KG1 (cell line): ENCODE measurements at places on chromosomes 4 and X.

- no peak for DNase-seq
Measured at GRCh38 chr4:109486007-109486406, 52.4 kb downstream of the SEC24B start.

DNA sequence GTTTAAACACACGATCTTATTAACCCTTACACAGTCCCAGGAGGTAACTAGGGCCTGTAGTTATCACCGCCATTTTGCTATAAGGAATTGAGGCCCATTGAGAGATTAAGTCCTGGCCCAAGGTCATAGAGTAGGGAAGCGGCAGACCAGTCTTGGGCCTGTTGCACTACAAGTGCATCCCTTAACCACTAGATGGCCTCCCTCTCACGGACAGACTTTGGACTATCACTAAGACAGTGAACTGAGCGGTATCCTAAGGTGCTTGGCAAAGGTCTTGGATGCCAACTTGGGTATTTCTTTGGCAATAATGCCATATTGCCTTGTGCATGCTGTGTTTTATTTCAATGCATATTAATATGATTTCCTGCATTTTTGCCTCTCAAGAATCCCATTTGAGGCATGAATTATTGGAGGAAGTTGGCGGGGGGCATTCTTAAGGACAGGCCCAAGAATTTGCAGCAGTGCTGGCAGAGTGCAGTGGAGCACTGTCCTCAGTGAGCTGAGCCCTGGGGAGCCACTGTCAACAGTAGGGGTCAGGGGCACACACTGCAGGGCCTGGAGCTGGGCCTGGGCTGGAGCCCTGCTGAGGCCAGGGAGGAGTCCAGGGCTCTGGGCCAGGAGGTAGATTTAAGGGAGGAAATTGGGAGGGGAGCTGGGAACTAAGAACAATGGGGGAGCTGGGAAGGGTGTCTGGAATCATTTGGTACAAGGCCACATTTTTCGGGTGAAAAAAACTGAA, 147.4 kb downstream of the SMIM20 start:
- DNase-seq = peak; percentile 7

GRCh38 chr4:168766604-168767316, 243.3 kb downstream of the CBR4 start:
- DNase-seq = no peak

GRCh38 chrX:136405126-136405525, 82.6 kb upstream of the BRS3 start:
- no peak for DNase-seq

- DNase-seq = no peak
Measured at GRCh38 chr4:185238215-185238681, 28.9 kb downstream of the SNX25 start.

- no peak for DNase-seq
Measured at GRCh38 chrX:38718311-38718710, 82.9 kb upstream of the MID1IP1 start.

DNA sequence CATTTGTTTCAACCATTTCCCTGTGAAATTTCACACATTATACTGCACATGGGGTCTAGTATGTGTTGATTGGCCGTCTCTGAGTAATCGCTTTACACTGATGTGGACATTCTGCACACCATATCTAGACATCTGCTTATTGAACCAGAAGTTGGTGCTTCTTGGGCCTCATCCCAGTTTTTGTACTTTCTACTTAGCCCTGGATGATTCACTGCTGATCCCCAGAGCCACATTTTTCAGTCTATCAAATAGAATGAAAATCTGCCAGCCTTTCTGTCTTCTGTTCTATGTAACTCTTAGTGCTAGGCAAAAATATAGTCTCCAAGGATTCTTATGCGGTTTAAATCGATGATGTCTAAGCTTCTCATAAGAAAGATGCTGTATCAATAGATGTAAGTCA, 40.5 kb upstream of the RELL1 start:
- no peak for DNase-seq

DNA sequence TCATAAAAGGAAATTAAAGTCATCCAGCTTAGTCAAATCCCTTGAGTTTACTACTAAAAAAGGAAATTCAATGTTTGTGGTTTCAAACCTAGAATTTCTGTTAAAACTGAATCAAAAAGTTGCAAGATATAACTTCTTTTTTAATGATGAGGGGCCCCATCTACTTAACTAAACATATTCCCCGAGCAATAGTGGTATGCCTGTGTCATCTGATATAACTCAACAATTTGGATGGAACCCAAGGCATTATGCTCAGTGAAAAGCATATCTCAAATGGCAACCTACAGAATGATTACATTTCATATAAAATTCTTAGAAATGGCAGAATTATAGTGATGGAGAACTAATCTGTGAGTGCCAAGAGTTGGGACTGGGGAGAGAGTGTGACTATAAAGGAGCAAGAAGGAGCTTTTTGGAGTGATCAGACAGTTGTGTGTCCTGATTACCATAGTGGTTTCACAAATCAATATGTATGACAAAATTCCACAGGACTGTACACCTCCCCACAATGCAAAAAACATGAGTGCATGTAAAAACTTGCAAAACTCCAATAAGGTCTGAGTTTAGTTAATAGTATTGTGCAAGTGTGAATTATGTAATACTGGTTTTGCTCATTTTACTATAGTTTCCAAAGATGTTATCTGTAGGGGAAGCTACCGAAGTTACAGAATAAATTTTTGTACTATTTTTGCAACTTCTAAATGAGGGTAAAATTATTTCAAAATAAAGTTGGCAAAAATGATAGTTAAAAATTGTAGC, 323.2 kb downstream of the ARHGAP24 start:
- DNase-seq = no peak

DNA sequence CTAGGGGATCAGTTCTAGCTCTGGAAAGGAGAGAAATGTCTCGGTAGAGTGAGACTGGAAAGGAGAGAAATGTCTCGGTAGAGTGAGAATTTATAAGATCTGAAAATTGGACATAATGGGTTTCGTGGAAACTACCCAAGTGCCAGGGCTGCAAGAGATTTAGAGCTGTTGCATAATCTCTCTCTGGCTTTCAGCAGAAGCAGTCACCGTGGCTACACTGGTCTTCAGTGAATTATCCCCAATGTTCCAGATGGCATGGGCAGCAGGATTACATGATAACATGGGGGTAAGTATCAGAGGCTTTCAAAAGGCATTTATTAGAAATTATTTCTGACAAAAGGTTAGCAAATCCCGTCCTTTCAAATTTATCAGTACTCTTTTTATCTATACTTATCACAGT, 435.5 kb downstream of the NKX6-1 start:
- DNase-seq = no peak

GRCh38 chr4:64503945-64504675, 94.9 kb upstream of the TECRL start:
- no peak for DNase-seq

DNA sequence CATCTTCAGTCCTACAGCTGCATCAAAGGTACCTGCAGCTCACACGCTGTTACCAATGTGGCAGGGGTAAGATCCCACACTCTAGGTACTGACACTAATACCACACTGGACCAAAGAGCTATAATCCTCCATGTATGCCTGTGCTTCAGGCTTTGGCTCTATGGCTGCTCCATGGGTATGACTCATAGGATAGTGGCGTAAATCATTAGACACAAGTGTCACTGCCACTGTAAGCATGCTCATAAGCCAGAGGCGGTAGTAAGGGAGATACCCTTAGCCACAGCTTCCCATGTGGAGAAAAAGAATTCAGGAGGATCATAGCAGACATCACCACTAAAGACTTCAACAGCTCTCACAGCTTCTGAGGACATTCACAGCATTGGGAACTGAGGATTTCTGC, 287.5 kb downstream of the ACTRT1 start:
- DNase-seq = no peak

DNA sequence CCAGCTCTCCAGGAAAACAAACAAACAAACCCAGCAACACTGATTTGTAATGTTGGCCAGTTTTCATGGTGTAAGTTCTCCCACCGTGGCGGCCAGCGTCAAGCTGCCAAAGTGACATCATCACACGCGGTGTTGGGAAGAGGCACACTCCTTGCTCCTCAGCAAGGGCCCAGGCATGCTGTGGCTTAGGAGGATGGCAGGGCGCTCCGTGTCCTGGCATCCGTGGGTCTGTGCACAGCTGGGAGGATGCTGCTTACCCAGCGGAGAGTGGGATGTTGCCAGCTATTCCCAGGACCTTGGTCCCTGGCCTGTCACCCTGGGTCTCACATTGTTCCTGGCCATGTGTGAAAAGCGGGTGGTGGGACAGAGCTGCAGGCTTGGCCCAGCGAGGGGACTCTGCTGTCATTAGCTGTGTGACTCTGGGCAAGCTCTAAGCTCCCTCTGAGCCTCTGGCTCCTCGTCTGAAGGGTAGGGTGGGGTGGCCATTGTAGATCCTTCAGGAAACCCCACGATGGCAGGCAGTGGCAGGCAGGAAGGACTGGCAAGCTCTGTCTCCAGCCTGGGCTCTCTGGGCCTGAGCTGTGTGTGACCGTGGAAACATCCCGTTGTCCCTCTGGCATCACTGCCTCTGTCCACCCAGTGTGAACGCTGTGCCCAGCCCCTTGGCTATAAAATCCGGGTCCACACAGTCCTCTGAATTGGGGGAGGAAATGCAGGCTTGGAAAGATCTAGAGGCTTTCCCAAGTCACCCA, 10.8 kb downstream of the PSAPL1 start:
- DNase-seq = no peak

GRCh38 chr4:148539387-148539786, 97.2 kb upstream of the NR3C2 start:
- DNase-seq = no peak

DNA sequence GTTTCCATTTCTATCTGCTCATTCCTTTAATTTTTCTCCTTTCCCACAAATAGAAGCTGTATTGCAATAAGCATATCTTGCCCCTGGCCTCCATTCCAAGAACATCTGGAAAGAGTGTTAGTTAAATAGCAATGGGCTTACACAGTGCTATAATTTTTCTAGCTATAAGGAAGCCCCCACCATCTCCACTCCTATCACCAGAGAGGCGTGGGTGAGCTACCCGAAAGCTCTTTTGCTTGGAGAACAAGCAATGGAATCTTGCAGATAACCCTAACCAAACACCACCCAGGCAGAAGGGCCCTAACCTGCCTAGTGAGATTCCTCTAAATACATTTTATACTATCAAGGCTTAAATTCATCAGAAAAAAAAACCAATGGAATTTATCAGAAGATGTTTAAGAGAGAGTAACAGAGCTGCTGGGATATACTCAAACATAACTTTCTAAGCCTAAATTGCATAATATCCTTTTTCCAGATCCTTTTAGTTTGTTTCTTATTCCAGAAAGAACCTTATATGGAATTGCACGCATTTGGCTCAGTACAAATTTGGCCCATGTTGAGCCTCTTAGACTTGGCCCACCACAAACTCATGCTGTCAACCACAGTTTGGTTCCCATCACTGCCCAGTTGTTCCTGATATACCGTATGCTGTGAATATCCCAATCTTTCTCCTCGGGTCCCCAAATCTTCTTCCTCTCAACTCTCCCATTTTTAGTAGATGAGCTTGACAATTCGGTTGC, 91.6 kb upstream of the PLAC1 start:
- no peak for DNase-seq

GRCh38 chr4:148834804-148835631, 392.8 kb upstream of the NR3C2 start:
- DNase-seq = peak; percentile 14

DNA sequence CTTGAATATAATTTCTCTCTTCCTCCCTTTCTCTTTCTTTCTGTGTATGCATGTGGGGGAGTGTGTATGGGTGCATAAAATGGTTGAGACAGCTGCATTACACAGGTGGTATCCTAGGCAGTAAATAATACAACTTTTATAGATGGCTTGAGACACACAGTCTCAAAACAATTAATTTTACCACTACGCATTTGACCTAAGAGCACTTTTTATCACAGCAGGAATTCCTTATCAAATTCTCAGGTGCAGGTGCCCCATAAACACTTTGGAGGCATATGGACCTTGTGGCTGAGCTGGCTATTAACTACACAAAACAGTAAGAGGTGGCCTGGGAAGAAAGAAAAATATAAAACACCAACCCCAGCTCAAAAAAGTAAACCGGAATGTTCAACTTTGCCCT, 91.3 kb downstream of the RASGEF1B start:
- DNase-seq = no peak

DNA sequence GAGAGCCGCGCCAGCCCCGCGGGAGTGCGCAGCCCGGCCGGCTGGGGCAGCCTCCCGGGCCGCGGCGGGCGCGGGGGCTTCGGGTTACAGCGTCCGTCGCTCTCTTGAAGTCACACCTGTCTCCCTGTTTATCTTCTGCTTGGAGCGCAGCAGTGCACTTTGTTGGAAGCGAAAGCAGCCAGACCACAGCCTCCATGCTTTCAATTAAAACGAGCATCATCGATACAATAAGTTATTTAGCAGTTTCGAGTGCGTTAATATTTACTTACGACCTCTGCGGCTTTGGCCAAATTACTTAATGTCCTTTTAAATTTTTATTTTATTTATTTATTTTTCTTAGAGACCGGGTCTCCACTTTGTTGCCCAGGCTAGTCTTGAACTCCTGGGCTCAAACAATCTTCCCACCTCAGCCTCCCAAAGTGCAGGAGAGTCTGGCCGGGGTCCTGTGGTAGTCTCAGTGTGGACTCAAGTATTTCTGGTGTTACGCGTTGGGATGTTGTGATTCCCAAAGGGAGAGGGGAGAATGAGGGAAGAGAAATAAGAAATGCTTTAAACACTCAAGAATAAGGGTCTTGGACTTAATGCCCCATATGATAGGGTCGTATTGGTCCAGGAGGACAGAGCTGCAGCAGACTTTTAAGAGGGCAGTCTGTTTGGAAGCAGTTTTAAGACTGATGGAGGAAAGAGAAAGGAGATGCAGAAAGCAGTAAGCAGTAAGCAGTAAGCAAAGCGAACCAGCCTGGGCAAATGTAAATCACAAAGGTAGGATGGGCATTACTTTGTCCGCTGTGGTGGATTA, 504 bp upstream of the PDLIM3 start:
- DNase-seq = no peak

- DNase-seq = peak; percentile 25
Measured at GRCh38 chr4:88858752-88859151, 161.1 kb upstream of the NAP1L5 start.

DNA sequence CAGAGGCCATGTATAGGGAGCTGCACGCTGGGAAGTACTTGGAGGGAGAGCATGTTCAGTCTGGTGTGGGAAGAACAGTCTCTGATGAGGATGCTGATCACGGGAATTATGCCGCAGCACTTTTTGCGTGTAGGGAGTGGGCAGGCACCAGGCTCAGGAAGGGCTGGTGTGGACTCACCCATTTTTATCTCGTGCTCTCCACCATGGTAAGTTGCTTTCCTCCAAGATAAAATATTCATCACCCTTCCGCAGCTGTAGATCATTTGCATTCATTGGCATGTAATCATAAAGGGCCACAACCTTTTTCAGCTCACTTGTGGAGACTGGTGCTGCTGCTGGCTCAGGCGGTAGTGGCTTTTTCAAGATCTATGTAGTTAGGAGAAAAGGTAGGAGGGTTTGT, 11.8 kb upstream of the TIMM8A start:
- DNase-seq = no peak

DNA sequence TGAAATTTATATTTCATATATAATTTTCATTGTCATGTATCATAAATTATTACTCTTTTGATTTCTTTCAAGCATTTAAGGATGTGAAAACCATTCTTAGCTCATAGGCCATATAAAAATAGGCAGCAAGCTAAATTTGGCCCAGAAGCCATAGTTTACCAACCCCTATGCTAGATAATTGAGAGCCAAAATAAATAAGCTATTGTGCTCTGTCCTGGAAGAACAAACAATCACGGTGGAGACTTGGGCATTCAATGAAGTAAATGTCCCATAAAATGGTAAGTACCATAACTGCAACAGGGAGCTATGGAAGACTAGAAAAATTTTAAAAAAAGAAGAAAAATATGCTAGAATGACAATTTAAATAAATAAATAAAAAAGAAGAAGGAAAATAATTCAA, 60.9 kb upstream of the PACRGL start:
- DNase-seq = no peak

- DNase-seq = no peak
Measured at GRCh38 chr4:14719053-14719452, 283.2 kb upstream of the CPEB2 start.
